ENCODE measurements at places on chromosomes 3 and 15. TPM values are rescaled to one million over a fixed set of nuclear protein-coding genes. Genes with fewer than 3 reads are reported as not detected.

MORC1 gene
- total RNA-seq, result 0.90 TPM

SLC12A1 gene
- not detected for total RNA-seq

SLC2A2 gene
- not detected for total RNA-seq

SCAMP5 gene
- total RNA-seq, result 6.9 TPM

KLF15 gene
- 1.6 TPM for total RNA-seq

KAT2B gene
- 38.2 TPM for total RNA-seq

DNA sequence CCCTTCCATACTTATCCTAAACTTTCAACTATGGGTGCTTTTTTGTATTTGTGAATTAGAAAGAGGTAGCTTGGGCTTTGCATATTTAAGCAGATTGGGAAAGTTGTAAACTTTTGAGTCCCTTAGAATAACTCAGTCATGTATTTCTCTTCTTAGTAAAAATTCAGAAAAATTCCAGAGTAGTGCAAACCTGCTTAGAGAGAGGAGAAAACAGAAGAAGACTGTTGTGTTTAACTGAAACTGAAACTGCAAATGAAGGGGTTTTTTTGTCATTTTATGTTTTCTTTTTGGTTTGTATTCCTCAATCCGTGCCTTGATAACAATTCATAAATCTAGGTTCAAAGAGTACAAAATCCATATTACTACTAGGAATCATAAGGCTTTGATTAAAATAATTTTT, 31.3 kb downstream of the CD200 start:
- DNase-seq, result no peak

DNA sequence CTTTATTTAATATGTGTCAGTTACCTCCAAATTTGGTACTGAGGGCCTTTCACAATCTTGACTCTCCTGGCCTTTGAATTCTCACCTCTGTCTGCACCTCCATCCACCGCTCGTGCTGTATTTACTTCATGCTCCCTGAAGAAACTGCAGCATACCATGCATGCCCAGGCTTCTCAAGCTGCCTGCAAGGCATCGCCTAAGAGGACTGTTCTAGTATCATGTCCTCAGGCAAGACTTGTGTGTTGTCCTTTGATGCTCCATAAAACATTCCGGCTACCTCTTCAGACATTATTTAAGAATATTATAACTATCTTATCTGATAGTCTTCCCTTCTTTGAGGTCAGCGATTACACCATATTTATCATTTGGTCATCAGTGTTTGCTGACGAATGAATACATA, 682.5 kb downstream of the NR2F2 start:
- no peak for DNase-seq

GRCh38 chr3:187795207-187795960, 50.1 kb upstream of the BCL6 start:
- DNase-seq, result no peak

DNA sequence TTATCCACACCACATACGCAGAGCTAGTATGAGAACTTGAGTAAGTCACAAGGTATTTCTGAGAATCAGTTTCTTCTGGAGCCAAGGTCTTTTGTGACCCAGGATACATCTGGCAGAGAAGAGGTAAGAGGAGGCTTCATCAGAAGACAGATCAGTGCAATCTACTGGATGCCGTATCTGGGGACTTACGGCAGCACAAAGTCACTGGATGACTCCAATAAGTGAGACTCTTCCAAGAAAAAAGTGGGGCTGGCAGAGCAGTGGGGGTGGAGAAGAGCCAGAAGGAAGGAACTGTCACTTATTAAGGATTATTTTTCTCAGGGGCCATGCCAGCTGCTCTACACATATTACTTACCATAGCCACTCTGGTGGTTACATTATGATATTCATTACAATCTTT, 31.6 kb upstream of the UBXN7 start:
- no peak for DNase-seq

- no peak for DNase-seq
Measured at GRCh38 chr3:34077417-34078195, 279.2 kb downstream of the PDCD6IP start.

GRCh38 chr3:179706233-179706632, 53.4 kb downstream of the USP13 start:
- DNase-seq, result no peak

Measured in urinary bladder (tissue), 4 donors.